ENCODE measurements at places on chromosomes 3 and 15.

GRCh38 chr15:72468103-72468502 lies 6.0 kb upstream of the ARIH1 start:
- no peak for DNase-seq

- DNase-seq: no peak
Observed at GRCh38 chr3:192313605-192314004, 413.7 kb downstream of the FGF12 start.

DNA sequence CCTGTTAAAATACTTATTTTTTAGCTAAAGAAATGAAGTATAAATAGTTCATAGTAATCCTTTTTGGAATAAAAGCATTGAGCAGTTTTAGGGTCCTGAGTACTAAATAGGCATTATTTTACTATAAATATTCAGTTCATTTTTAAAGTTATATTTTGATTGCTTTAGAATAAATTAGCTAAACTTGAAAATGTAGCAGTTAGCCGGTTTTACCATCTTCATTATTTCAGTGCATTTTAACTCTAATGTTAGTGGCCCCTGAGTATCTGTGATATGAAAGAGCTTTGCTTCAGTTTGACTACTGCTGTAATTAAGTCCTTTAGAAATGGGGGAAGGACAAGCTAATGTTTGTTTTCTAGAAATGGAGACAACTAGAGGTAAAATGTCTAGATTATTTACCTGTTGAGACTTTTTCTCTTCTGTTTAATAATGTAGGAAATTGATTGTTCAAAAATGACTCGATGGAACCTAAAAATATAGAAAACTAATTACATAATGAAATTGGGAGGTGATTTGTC lies 3.6 kb downstream of the SMC4 start:
- no peak for DNase-seq

DNA sequence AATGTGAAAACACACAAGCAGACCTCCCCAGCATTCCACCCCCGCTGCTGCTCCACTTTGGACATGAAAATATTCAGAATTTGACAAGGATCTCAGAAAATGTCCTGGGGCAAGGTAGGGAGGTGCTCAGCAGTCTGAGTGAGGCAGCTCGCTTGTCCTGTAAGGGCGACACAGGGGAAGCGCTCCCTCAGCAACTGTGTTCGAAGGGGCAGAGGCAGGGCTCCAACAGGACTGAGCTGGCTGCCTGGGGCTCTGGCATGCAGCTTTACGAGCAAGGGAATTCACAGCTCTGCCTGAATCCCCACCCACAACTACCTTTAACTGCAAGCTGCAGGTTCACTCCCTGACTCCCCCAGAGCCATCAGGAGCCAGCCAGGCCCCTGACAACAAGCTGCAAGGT lies 287.0 kb upstream of the LYSMD4 start:
- no peak for DNase-seq

DNA sequence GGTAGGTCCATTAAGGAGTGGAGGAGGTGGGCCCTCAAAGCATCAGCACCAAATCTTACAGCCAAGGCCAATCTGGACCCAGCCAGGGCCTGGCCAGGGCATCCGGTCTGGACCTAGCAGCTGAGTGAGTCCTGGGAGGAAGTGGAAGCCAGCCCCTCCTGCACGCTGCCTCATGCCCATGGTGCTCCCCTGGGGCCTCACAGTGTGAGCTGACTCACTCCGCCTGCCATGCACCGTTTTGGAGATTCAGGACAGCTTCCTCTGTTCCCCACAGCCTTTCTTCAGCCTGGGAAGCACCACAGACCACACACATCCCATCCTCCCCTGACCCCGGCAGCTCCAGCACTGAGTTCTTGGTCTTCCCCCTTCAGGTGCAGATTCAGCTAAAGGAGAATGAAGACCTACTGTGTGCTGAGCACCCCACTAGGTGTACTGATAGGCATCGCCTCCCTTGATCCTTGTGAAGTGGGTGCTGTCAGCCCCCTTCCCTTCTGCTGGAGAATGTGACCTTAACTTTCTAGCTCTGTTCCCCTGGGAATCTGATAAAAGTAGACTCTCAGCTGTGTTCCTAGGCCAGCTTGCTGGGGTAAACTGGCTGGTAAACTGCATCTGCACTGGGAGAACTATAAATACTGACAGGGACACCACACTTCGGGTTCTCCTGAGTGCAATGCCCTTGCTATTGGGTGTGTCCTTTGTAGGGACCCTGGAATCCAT lies 36.8 kb upstream of the SEC13 start:
- no peak for DNase-seq

DNA sequence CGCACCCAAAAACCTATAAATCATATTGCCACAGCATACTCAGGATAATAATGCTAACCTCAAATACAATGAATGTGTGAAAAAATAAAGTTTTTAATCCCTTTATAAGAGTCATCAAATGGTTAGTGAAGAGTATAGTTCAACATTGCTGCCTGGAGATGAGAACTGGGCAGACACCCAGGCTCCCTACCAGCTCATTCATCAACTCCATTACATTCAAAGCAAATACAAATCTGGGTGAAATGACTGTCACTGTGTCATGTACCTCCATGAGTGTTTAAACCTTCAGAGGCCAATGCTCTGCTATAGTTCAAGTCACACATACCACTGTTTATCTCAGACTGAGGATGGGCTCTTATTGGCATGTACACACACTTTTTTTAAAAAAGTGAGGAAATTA lies 167.2 kb upstream of the KCNMB2 start:
- no peak for DNase-seq

DNA sequence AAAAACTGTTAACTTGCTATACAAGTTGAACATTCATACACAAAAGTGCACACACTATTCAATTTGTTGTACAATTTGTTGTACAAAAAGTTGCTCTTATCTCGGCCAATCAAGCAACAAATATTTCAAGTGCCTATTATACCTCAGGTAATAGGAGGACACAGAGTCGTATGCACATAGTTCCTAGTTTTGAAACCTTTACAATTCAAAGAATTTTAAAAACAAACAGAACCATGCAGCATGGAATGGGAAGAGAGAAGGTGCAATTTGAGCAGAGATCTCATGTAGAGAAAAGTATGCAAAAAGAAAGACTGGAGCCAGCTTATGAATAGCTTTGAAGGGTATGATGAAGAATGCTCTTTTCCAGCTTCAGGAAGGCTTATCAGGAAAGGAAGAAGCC lies 46.5 kb upstream of the ARPP19 start:
- DNase-seq: no peak

GRCh38 chr3:156253150-156253549 lies 132.8 kb downstream of the KCNAB1 start:
- DNase-seq: no peak

DNA sequence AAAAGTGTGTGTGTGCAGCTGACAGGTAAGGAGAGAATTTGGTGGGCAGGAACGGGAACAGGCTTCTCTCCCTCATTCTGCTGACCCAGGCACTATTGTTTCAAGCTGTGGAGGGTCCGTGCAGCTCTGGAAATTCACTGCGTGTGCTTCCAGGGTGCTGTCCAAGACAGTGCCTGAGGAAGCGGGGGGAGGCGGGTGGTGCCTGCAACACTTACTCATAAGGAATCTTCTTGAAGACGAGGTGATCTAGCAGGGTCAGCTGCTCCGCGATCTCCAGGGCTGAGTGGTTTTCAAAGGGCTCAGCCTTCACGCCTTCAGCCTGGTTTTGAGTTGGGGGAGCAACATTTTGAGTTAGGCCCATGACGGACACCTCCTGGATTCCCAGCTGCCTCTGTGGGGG lies 46.6 kb upstream of the CTSH start:
- DNase-seq: no peak

DNA sequence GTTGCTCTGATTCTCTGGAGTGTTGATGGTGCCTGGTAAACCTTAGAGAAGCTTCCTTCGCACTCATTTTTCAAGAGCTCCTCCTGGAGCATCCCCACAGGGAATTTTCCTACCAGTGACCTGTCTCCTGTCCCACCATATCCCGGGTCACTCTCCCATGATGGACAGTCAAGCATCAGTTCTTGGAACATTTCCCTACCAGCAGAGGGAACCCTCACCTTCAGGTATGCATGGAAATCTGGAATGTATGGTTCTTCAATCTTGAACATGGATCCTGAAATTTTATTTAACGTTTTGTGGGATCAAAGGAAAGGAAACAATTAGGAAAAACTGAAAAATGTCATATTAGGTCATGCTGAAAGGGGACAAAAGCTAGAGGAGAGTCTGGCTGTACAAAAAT lies 153.8 kb downstream of the SPATA16 start:
- no peak for DNase-seq

- no peak for DNase-seq
Observed at GRCh38 chr15:50854601-50855490, 53.6 kb upstream of the AP4E1 start.

DNA sequence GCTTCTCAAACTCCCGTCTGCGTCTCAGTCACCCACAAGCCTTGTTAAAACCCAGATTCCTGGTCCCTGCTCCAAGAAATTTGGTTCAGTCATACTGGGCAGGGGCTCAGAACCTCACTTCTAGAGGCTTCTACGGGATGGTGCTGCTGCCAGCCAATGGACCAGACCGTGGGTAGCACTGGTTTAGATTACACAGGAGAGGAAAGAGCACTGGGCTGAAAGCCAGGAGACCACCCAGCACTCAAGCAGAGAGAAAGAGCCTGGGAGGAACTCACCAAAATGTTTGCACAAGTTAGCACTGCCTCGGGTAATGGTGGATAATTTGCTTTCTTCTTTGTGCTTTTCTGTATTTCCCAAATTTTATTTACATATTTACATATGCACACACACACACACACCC lies 46.9 kb upstream of the MUC13 start:
- DNase-seq: no peak

- no peak for DNase-seq
Observed at GRCh38 chr3:127887321-127887720, 27.7 kb upstream of the KBTBD12 start.

DNA sequence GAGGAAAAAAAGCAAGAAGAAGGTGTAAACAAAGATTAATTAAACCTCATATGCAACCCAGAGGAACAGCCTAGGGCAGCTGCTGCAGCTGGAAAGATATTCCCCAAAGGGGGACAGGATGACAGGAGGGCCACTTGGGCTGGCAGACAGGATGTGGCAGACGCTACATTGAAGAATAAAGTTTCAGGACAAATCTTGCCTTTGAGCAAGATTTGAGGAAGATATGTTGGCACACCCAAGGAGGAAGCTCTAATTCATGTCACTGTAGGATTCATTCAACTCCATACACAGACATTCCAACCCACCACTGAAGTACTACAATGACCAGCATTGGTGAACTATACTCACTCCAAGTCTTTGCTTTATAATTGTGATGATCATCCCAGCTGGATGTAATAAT lies 504.0 kb downstream of the SHQ1 start:
- DNase-seq: no peak

- no peak for DNase-seq
Observed at GRCh38 chr15:100193277-100193860, 148.4 kb downstream of the ADAMTS17 start.

DNA sequence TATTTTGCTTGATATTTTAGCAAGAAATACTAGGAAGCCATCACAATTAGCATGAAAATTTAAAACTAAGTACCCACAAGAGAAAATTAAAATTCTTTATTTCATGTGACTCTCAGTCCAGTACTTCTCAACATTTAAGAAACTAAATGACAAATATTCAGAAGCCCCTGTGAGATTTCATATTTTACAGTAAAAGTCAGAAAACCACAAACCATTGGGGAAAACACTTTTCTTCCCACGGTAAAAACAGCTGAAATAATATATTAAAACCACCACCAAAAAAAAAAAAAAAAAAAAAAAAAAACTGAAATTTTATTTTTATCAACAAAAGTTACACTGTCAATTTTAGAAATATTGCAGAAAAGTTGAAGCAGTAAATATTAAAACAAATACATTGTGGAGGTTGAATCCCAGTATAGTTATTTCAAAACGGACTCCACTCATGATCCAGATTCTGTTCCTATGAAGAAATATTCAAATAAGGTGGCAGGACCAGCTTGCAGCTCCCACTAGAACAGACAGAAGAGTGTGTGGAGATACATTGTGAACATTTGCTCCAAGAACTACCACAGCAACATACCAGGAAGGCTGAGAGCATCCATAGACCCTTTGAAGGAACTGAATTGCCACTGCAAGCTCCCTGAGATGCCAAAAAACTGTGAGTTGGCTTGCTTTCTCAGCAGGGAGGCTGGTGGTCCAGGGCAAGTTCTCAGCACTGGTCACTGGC lies 308.2 kb downstream of the CTNNB1 start:
- no peak for DNase-seq

- no peak for DNase-seq
Observed at GRCh38 chr15:69587723-69588426, 135.3 kb downstream of the RPLP1 start.

DNA sequence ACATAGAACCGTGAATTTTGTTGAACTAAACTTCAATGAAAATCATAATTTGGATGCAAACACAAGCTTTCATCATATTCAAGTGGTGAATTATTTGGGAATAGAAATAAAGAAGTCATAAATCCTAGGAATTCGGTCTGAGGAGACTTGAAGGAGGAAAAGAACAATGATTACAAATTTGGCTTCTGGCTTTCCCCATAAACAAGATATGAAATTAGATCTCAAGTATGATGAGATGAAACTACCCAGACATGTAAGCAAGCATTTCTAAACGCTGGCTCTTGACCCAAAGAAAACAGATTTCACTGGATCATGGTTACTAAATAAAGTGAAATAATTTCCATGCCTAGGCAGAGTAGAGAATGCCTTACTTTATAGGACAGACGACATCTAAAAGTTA lies 146.9 kb upstream of the LRTM1 start:
- no peak for DNase-seq

DNA sequence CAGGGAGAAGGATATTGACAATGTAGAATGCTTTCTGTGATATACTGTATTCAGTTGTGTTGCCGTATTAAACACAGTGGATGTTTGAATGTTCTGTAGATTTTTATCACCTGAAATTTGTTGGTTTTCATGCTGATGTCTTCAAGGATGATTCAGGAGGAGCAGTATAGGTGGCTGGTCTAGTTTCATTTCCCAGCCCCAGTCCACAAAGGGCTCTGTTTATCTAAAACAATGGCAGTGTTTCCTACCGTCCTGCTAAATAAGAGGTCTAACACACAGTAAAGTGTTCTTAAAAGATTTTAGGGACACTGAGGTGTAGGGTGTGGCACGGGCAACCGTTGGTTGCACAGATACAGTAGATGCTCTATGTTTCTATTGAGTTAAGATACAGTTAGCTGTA lies 26.0 kb downstream of the NEO1 start:
- no peak for DNase-seq

- no peak for DNase-seq
Observed at GRCh38 chr3:187987187-187987586, 166.8 kb upstream of the LPP start.
